Omental fat pad (tissue), 4 donors: ENCODE measurements at places on chromosomes 4 and X.
A peak's percentile ranks its signal among the peaks of the same experiment; 100 is the strongest.

GRCh38 chr4:67762086-67762485 is 7.9 kb upstream of the GNRHR start:
- DNase-seq: no peak

DNA sequence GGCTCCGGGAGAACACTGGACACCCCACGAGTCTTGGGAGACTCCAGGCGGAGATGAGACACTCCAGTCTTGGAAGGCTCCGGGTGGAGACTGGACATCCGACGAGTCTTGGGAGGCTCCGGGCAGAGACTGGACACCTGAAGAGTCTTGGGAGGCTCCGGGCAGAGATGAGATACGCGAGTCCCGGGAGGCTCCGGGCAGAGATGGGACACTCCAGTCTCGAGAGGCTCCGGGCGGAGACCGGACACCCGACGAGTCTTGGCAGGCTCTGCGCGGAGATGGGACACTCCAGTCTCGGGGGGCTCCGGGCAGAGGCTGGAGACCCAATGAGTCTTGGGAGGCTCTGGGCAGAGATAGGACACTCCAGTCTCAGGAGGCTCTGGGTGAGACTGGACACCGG is 28.1 kb upstream of the LANCL3 start:
- no peak for DNase-seq

- no peak for DNase-seq
These were observed 22.2 kb downstream of the KANTR start for GRCh38 chrX:53116101-53116500.

- no peak for DNase-seq
These were observed 29.8 kb upstream of the IL13RA2 start for GRCh38 chrX:115047181-115047580.

DNA sequence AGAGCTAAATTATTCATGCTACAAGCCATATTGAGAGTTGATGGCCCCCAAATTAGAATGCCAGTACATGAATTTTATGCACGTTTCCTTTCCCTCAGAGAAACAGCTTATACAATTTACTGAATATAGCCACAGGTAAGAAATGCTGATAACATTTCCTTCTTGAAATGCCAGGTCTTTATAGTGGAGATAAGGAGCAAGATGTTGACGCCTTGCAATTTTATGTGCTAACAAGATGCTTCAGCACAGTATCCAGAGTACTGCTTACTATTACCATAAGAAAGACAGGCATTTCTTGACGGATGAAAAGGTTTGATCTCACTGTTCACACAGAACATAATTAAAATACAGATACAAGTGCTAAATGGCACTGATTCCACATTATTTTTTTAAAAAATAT is 223.2 kb upstream of the CTSO start:
- no peak for DNase-seq

- no peak for DNase-seq
These were observed 12.8 kb upstream of the UBQLN2 start for GRCh38 chrX:56550667-56551066.

DNA sequence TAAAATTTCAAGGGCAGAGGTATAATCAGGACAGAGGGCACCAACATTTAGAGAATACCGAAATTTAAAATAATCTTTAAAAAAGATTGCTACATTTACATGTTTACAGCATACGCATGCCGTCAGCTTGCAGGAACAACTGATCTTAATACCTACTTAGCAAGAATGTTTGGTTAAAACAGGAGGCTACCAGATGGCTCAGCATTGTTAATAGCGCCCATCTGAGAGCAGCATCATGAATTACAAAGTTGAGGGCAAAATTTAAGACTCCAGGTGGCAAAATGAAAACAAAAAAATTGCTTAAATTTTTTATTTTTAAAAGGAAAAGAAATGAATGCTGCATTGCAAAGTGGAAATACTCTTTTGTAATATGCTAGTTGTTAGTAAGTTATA is 241.3 kb downstream of the C4orf33 start:
- no peak for DNase-seq

GRCh38 chr4:148171596-148171995 is 270.6 kb downstream of the NR3C2 start:
- no peak for DNase-seq

GRCh38 chr4:10160281-10160856 is 43.8 kb upstream of the WDR1 start:
- DNase-seq: no peak

GRCh38 chr4:158962393-158962792 is 140.5 kb upstream of the RAPGEF2 start:
- DNase-seq: no peak

DNA sequence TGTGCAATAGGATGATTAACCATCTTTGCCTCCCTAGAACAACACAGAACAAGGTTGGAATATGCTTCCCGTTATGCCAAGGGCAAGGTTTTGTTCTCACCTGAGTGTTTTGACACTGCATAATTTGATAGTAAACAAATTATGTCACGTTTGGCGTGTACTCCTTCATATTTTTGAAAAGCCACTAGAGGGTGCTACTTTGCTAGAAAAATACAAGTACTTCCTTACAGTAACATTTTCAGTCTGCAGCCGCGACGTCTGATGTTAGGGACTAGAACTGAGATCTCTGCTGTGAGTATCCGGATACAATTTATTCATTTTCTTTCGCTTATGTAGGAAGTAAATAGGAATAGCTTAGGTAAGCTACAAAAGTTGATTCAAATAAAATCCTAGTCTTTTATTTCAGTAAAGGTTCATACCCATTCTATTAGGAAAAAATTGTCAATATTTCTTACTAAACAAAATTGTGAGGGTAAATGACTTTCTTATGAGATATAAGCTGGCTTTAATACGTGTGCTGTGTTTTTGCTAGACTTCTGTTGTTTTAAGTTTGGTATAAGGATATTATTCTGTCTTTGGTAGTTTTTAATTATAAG is 181.1 kb upstream of the WDFY3 start:
- no peak for DNase-seq

GRCh38 chrX:10296576-10296975 is 139.8 kb downstream of the CLCN4 start:
- no peak for DNase-seq

DNA sequence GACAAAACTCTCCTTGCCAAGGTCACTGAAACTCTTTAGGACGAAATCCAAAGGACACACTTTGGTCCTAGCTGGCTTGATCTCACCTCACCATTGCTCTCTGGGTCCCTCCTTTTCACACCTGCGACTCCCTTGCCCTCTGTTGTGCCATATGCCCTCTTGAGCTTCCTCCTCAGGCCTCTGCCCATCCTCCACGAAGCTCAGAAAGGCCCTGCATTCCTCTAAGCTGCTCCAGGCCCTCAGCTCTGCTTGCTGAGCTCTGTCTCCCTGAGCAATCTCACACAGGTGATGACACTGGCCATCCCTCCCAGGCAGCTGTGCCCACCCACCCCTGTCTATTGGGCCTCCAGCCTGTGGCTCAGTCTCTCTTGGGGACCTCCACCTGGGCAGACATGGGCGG is 10.1 kb upstream of the AFAP1 start:
- no peak for DNase-seq

DNA sequence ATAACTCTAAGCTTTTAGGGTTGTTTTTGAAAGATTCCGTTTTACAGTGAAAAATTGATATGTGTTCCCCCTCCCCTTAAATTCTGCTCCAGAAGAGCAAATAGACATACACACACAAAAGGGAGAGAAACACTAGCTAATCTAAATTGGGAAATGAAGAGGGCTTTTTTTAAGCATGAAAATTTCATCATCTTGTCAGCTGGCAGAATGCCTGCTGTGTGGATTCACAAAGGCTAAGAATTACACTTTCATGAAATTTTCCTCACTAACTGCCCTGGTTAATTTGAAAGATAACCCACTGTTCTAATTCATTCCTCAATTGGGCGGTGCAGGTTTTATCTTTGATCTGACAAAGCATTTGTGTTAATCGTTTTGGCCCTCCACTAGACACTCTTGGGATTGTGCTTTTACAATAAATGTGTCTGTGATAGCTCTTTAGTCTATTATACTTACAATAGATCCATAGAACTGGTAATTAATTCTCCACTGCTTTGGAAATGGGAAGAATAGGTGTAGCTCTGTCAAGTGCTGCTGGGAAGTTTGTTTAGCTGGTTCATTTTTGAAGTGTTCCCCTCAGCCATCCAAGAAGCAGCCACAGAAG is 152.9 kb downstream of the POLA1 start:
- DNase-seq: no peak

DNA sequence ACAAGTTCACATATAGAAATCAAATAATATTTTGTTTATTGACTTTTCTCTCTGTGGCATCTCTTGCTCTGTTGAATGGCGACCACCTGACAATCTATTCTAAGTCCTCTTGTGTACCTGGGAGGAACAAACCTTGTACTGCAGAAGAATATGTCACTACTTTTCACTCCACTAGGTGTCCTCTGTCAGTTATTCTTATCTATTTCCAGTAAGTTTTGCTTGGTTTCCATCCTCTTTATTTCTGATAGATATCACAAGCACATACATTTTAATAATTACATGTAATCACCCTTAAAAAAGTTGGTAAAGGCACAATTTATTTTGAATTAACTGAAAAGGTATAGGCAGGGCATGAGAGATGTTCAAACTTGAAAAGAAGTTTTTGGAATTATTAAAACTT is 238.4 kb downstream of the SNCA start:
- no peak for DNase-seq

DNA sequence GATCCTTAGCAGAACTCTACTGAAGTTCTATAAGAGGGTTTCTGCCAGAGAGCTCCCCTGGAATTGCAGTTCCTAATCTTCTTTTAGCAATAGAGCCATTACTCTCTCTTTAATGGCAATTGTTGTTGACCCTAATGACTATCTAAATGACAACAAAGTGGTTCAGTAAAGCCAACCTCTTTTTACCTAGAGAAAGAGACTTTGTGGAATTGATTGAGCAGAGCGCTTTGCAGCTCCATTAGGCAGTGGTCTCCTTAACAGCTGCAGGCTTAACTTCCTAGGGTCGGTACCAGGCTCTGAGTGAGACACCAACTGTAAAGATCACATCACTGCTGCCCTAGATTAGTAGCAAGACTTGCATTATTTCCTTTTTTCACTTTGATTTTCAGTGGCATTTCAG is 1472.9 kb upstream of the TENM3 start:
- no peak for DNase-seq

GRCh38 chrX:73508861-73509260 is 54.1 kb upstream of the CHIC1 start:
- DNase-seq: no peak

GRCh38 chr4:42330002-42330592 is 67.2 kb upstream of the SHISA3 start:
- DNase-seq: no peak

DNA sequence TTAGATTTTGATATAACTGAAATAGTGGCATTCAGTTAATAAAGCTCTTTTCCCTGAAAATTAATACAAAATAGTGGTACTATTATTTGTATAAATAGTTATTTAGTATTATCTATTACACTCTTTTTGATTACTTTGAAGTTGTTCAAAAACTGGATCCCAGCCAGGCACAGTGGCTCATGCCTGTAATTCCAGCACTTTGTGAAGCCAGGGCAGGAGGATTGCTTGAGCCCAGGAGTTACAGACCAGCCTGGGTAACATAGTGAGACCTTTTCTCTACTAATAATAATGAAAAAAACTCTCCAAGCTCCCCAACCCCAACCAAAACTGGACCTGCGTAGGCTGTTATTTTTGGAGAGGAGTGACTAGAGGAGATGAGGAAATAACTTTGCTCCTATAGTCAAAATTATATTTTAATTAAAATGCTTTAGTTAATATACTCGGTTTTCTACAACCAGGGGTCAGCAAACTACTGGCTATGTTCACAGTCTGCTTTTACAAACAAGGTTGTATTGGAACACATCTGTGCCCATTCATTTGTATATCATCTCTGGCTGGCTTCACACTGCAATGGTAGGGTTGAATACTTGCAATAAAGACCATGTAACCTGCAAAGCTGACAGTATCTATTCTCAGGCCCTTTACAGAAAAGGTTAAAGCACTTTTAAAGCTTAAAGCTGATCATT is 27.6 kb downstream of the GUCY1A1 start:
- DNase-seq: no peak

DNA sequence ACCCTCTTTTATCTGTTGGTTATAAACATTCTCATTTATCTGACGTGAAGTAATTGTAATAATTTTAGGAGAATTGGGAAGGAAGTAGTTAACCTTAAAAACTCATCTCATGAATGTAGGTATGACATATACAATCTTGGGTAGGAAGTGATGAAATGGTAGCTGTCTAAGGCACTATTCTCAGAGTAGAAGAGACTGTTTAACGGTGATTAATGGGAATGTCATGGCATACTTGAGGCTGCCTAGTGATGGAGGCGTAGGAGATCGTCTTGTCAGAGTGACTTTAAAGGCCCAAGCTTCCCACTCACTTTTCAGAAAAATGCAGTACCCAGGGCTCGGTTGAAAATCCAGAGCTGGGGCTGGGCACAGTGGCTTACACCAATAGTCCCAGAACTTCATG is 19.4 kb upstream of the AGA start:
- no peak for DNase-seq

GRCh38 chr4:98143001-98143899 is at the start of gene STPG2:
TSS of gene STPG2 (minus strand) at chr4:98143476.
- peak; percentile 62 for DNase-seq

DNA sequence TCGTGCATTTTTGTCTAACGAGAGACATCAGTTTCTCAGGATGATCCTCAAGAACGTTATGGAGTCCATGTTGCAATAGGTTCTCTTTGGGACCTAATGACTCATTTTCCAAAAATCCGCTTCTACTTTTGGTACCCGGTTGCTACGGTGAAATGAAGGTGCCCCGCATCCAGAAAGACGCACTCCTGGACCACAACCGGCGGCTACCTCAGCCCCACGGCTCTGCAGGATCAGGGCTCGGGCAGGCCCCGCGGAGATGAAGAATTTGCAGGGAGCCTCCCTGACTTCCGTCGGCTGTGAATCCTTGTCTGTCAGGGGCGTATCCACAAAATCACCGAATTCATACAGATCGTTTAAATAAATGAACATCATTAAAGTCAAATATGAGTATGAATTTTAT is 15.6 kb downstream of the GTPBP6 start:
- DNase-seq: no peak

DNA sequence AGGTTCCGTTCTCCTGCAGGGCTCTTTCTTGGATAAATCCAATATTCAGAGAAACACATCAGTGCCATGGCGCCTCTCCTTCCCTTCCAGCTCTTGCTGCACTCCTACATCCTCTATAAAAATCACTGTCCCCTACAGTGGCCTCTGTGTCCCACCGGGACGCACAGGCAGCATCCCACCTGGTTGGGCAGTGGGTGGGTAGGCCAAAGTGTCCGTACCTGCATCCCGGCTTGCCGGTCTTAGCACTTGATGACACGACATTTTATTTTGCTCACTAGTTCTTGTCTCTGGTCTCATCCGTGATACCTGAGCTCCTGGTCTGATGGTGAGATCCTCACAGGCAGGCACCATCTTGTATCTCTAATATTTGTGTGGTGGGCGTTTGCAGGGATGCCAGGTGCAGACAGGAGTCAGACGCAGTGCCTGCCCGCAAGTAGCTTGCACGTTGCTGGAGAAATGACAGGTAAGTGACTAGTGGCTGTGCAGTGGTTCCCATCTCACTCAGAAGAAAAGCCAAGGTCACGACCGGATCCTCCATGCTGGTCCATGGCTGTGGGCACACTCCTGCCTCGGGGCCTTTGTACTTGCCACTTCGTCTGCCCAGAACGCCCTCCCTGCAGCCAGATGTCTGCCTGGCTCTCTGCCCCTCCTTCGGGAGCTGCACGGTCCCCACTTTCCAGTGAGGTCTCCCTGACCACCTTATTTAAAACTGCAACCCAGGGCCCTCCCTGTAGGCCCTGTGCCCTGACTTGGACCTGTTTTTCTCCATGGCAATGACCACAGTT is 109.7 kb downstream of the SORCS2 start:
- no peak for DNase-seq

- no peak for DNase-seq
These were observed 1746.4 kb upstream of the PCDH7 start for GRCh38 chr4:28973587-28974350.
